ENCODE measurements at places on chromosomes 13 and 19.

DNA sequence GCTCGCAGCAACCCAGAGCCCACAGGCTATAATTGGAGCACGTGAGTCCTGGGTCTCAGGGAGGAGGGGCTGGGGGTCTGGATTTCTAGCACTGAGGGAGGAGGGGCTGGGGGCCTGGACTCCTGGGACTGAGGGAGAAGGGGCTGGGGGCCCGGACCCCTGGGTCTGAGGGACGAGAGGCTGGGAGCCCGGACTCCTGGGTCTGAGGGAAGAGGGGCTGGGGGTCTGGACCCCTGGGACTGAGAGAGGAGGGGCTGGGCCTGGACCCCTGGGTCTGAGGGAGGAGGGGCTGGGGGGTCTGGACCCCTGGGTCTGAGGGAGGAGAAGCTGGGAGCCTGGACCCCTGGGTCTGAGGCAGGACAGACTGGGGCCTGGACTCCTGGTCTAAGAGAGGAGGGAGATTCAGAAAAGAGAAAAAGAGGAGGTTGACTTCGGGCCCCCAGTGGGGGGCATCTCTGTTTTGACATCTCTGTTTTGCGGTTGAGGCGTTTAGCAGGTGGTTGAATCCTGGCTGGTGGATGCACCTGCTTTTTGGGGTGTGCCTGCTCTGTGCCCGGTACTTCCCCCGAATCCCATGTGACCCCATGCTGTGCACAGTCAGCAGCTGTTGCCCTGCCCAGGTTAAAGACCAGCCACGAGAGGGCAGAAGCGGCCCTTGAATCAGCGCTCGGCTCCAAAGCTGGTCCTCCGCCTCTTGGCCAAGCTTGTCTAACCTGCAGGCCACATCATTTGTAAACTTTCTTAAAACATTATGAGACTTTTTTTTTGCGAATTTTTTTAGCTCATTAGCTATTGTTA lies 10.5 kb downstream of the PVR start:
- peak; percentile 64 for DNase-seq

GRCh38 chr19:40394816-40395210 lies 4.8 kb upstream of the HIPK4 start:
- peak; percentile 30 for DNase-seq

DNA sequence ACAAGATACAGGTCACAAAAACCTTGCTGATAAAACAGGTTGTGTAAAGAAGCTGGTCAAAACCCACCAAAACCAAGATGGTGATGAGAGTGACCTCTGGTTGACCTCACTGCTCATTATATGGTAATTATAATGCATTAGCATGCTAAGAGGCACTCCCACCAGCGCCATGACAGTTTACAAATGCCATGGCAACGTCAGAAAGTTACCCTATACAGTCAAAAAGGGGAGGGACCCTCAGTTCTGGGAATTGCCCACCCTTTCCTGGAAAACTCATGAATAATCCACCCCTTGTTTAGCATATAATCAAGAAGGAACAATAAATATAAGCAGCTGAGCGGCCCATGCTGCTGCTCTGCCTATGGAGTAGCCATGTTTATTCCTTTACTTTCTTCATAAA lies 434.1 kb downstream of the ZNF536 start:
- DNase-seq: no peak

- no peak for DNase-seq
These were observed 5.1 kb downstream of the IQCN start for GRCh38 chr19:18269070-18269723.

DNA sequence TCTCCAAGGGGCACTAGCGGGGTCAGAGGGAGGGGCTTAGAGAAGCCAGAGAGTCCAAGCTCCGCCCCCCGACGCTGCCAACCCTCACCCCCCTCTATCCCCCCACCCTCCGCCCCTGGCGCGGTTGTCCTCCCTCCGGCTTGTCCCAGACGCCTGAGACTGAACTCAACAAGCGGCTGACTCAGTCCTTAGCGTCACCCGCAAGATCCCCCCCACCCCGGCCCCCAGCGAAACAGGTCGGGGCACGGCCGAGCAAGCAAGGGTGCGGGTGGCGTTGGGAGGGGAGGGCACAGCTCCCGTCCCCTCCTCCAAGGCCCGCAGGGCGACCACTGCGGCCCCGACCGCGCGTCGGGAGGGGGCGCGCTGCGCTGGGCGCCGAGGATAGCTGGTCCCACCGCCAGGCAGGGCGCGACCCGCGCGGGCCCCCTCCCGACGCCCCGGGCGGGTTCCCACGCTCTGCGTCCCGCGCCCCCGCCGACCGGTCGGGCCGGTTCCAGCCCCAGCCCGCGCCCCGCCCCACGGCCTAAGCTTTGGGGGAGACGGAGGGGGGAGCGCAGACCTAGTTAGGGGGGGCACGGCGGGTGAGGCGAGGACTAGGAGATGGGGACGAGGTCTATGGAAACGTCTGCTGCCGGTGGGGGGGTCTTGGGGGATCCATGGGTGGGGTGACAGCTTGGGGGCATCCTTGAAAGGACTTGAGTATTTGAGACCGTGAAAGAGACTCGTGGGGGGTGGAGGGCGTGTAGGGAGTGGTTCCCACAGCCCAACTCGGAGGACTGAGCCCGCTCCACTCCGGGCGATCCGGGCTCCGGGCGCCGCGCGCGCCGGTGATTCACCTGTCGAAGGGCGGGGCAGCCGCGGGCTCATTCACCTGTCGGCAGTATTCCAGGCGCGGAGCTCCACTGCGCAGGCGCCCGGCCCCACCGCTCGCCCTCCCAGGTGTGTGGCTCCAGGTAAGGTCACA lies 5.1 kb downstream of the NOTCH3 start:
- DNase-seq: peak; percentile 64

GRCh38 chr13:21079761-21080592 lies 18.6 kb upstream of the LATS2 start:
- DNase-seq: no peak

DNA sequence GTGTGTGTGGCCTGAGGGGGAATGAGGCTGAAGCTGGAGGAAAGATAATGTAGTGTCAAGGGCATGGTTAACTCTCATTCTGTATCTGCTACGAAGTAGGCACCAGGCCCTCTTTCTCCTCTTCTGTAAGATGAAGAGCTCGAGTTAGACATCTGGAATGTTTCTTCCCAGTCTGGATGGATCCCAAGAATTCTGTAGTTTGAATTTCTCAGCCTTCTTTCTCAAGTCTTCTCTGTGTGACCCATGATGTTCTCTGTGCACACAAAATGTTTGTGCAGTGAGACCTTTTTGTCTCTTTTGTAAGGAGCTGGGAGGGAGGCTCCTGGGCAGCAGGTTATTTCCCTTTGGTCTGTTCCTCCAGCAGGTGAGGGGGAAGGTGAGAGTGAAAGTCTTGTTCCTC lies 13.7 kb downstream of the FGF9 start:
- no peak for DNase-seq

GRCh38 chr13:85317781-85318180 lies 481.4 kb downstream of the SLITRK6 start:
- DNase-seq: no peak

DNA sequence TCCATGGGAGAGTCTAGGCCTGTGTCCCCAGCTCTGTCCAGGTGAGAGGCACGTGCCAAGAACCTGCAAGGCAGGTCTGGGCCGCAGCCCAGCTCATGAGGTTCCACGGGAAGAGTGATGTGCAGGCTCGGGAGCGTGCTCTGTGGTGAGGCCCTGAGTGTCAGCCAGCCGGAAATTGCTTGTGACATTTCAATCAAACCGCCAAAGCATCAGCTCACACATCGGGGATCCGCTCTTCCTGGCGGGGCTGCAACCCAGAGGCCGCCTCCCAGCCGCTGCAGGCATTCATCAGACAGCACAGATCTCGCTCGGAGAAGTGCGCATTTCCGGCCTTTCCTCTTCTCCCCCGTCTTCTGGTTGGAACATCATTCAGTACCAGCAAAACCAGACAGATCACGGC lies 109.3 kb downstream of the KDM4B start:
- no peak for DNase-seq

DNA sequence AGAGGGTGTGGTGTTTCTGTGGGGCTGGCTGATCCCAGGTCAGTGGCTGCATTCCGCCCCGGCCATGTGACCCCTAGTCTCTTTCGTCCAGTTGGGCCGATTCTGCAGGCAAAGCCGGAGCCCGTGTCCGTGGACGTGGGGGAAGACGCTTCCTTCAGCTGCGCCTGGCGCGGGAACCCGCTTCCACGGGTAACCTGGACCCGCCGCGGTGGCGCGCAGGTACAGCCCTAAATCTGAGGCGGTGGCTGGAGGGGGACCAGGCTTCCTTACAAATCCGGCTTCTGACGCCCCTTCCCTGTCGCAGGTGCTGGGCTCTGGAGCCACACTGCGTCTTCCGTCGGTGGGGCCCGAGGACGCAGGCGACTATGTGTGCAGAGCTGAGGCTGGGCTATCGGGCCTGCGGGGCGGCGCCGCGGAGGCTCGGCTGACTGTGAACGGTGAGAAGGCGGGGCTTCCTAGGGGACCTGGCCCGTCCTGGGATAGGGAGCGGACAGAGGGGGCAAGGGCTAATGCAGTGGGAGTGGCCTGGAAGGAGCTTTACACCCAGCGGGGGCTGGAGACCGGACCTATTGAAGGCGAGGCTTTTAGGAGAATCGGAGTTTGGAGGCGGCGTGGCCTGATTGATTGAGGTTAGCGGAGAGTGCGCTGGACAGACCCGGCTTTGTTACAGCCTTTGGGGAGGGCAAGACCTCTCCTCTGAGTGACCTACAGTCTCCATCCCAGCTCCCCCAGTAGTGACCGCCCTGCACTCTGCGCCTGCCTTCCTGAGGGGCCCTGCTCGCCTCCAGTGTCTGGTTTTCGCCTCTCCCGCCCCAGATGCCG lies 4.3 kb downstream of the KIRREL2 start:
- DNase-seq: no peak

- no peak for DNase-seq
These were observed 243.5 kb downstream of the ITGBL1 start for GRCh38 chr13:101695870-101696516.

GRCh38 chr13:30697996-30698401 lies 37.3 kb upstream of the ALOX5AP start:
- DNase-seq: no peak

DNA sequence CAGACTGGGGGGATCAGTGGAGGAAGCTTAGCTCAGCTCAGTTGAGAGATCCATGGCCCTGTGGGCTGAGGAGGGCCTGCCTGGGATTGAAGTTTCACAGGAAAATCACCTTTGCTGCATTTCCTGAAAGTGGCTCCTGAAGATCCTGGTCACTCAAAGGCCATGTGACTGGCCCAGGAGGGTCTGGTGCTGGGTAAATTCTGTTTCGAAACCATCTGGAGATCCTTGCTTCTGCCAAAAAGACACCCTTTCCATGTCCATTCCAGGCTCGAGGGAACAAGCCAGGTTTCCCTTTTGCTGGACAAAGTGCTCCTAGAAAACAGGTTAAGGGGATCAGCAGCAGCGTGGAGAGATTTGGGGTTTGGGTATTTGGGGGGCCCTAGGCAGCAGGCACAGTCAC lies 293.3 kb downstream of the ZNF536 start:
- DNase-seq: no peak

DNA sequence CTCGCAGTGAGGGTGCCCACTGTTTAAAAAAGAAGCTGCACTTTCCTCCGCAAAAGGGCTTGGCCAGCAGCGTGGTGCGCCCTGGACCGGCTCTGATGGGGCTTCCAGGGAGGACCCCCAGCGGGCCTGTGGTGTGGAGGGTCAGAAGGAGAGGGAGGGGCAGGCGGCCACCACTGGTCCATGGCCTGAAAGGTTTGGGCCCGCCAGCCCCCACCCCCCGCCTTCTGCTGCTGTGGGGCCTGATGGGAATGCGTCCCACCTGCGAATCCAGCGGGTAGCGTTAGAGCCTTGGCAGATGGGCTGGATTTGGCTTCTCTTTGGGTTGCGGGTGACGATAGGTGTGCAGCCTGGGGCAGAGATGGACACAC lies 34.7 kb downstream of the TMEM255B start:
- DNase-seq: no peak

GRCh38 chr19:1304197-1304924 lies 18.7 kb downstream of the EFNA2 start:
- no peak for DNase-seq

GRCh38 chr13:49110913-49111170 lies 109.3 kb upstream of the MLNR start:
- DNase-seq: no peak

DNA sequence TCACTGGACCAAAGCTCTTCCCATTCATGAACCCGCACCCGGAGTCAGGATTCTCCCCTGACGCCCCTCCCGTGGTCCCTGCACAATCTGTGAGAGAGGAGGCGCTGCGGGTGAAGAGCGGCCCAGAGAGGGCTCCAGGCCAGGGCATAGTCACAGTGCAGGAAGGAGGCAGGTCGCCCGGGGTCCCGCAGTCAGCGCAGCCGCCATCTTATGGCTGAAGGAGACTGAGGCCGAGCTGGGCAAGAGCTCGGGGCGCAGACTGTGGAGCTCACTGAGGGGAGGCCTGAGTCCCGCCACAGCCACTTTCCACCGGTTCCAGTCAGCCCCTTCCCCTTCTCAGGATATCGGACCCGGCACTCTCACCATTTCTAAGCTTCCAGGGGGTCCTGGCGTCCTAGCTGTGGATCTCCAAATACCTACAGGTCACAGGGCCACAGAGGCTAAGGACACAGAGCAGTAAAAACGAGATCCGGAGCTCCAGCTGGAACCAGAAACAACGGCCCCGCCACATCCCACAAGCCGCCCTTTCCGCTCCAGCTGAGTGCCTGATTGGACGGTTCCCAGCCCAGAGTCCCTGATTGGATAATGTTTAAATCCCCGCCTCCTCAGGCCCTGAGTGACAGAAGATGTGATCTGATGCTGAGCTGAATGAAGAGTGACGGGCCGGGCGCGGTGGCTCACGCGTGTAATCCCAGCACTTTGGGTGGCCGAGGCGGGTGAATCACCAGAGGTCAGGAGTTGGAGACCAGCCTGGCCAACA lies at the start of gene ZNF99:
ZNF99 (minus strand) TSS at position 501 of the 760 bp plus-strand sequence; CDS start at position 366, 135 bp downstream.
- DNase-seq: peak; percentile 55

- DNase-seq: no peak
These were observed 130.8 kb downstream of the KL start for GRCh38 chr13:33146843-33147611.

- no peak for DNase-seq
These were observed 667 bp upstream of the MBNL2 start for GRCh38 chr13:97221466-97221865.

- DNase-seq: no peak
These were observed 27.1 kb upstream of the UBL3 start for GRCh38 chr13:29877456-29878078.

DNA sequence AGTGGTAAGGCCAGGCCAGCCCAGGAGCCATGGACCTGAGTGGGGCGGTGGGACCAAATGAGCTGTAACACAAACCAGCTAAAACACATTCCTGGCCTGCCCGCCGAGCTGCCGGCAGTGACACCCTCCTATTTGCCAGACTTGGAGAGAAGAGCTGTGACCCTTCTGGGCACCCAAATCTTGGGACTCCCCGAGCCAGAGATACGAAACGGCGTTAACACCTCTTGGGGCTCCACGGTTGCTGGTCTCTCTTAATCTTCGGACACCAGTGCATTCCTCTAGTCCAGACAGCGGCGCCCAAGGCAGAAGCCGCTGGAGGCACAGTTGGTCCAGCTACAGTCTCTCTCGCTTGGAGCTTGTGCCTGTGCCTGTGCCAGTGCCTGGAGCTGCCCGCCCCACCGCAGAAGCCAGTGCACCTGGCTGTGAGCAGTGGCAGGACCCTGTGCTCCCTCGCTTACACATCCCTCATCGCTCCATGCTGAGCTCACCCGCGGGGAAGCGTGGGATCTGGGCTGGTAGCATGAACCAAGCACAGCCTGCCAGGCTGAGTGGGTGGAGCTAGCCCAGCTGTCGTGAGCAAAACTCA lies 147.2 kb upstream of the KLHL1 start:
- DNase-seq: no peak
